NCI-H748 treated with DMSO at 0.1 percent for 48 hours (cell line): ENCODE measurements at places on chromosomes 4 and X.

- DNase-seq, result peak; percentile 54
These were observed 5.4 kb upstream of the CCDC120 start for GRCh38 chrX:49053223-49054072.

DNA sequence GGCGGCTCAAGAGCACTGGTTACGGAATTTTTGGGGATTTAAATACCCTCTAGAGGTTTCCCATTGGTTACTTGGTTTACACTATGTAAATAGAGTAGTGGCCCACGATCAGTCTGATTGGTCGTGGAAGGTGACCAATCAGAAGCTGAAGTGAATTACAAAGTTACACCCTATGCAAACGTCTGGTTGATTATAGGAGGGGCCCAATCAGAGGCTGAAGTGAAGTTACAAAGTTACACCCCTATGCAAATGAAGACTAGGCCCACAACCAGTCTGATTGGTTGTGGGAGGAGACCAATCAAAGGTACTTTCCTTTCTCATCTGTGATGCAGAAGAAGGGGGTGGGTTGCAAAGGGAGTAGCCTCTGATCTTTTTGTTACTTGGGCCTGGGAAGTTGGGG lies 45.1 kb upstream of the HSD17B10 start:
- DNase-seq, result no peak

DNA sequence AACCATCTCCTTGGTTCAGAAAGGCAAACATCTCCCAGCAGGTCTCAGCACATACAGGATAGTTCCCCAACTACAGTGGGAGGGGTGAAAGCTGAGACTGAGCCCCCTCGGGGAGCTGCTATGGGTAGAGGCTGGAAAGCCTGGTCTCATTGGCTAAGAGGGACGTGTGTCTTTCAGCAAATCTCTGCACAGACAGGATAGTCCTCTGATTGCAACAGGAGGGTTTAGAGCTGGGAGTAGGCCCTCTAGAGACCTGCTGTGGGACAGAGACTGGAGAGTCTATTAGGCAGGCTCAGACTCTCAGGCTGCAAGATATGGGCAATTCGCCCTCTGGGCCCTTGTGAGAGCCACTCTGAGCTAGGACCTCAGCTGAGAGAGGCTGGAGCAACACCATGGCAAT lies 271.6 kb upstream of the GALNT7 start:
- DNase-seq, result no peak

DNA sequence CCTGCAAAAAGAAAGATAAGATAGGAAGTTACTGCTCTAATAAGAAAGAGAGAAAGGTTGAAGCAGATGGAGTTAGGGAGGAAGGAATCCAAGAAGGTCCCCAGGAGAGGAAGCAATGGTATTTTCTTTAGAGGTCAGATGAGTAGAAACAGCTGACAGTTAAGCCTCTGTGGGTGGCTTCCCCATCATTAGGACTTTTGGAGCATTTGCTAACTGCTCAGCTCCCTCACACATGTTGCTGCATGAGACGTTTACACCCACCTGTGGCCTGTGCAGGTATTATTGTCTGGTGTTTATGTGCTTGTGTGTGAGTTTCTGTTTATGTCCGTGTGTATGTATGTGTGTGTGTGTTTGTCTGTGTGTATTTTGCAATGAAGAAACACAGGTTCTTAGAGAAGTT lies 346.8 kb downstream of the RAB28 start:
- DNase-seq, result no peak

- DNase-seq, result no peak
These were observed 298.7 kb upstream of the CLNK start for GRCh38 chr4:10983268-10983667.
